ENCODE measurements at places on chromosomes 2 and 18. TPM values are rescaled to one million over a fixed set of nuclear protein-coding genes. Genes with fewer than 3 reads are reported as not detected.

The GALNT5 gene
- total RNA-seq: not detected

The IL1F10 gene
- total RNA-seq: not detected

DNA sequence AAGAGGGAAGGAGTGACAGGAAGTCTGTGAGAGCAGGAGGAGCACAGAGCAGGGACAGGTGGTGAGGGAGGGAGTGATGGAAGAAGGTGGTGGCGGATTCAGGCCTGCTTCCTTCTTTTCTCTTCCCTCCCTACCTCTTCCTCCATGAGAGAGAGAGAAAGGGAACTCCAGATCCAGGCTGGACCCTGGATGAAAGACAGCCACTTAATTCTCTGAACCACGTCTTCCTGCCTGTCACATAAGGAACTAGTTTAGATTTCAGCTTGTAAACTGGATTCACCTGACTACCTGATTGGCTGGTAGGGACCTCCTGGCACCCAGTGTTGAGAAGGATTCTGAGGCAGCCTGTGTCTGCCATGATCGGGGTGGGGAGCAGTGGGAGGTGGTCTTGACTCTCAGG lies 48.9 kb downstream of the PAX8 start:
- no peaks in the 10 kb centered on the region for H3K36me3 ChIP-seq
- DNase-seq: no peak
- no peaks in the 10 kb centered on the region for H3K27me3 ChIP-seq
- H3K4me3 ChIP-seq: no peak overlapping the region
- H3K27ac ChIP-seq: no peak overlapping the region

GRCh38 chr2:101466426-101466825 lies 8.5 kb downstream of the RFX8 start:
- H3K27ac ChIP-seq: no peak overlapping the region
- no peaks in the 10 kb centered on the region for H3K4me1 ChIP-seq
- no peak for DNase-seq
- H3K4me3 ChIP-seq: no peak overlapping the region
- H3K36me3 ChIP-seq: no peaks in the 10 kb centered on the region

DNA sequence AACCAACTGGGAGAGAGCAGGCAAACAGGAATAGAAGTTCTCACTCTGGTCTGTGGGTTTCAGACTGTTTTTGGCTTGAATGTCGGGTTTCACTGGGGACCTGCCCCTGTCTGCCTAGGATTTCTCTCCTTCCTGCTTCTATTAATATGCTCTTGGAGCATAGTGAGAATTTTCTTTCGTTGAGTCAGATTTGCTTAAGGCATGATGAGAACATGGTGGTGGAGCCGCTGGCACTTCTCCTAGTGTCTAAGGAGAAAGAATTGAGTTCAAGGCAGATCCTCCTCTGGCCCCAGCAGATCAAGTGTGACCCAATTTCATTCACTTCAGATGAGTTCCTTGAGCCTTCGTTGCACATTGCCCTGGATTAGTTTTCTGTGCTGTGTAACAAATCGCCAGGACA lies 103.9 kb upstream of the HS6ST1 start:
- peaks cover 7% of the 10 kb centered on the region for H3K27me3 ChIP-seq
- peaks cover 2% of the 10 kb centered on the region for H3K36me3 ChIP-seq
- no peak overlapping the region for H3K27ac ChIP-seq
- DNase-seq: no peak

Data from activated T-cell treated with anti-CD3 and anti-CD28 coated beads, Interleukin-2, amount 50 U/mL, for 72 hours (primary cell).